ENCODE measurements at places on chromosomes 3 and 15.
A peak's percentile ranks its signal among the peaks of the same experiment; 100 is the strongest.

DNA sequence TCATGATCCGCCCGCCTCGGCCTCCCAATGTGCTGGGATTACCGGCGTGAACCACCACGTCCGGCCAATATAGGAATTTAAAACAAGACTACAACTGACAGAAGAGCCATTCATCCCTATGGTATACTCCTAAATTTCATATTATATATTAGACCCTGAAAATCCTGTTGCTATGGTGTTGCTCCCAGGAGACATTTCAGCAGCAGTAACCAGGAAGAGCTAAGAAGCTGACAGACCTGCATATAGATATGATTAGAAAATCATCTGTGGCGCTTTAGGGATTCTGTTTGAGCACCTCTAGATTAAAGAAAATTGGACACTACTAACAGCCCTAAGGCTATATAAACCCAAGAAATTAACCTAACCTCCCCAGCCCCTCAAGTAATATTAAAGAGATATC is 38.8 kb downstream of the TBL1XR1 start:
- no peak for DNase-seq

DNA sequence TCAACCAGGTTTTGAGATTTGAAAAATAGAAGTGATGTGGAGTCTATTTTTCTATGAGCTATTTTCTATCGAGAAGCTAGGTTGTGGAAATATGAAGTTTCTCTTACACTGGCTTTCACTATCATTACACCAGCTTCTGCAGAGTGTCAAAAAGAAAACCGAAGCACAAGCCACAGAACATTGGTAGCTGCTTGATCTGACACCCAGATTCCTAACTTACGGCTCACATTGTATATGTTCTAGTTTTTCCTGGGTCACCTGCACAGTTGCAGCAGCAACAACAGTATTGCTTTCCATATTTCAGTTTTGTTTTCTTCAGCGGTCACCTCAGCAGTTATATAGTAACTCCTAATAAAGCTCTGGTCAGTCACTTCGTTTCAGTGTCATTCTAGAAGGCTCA is 790.1 kb downstream of the PLOD2 start:
- no peak for DNase-seq

GRCh38 chr3:181701096-181701495 is 10.6 kb upstream of the SOX2 start:
- DNase-seq, result no peak

GRCh38 chr15:94692710-94693109 is 461.3 kb downstream of the MCTP2 start:
- DNase-seq, result no peak

DNA sequence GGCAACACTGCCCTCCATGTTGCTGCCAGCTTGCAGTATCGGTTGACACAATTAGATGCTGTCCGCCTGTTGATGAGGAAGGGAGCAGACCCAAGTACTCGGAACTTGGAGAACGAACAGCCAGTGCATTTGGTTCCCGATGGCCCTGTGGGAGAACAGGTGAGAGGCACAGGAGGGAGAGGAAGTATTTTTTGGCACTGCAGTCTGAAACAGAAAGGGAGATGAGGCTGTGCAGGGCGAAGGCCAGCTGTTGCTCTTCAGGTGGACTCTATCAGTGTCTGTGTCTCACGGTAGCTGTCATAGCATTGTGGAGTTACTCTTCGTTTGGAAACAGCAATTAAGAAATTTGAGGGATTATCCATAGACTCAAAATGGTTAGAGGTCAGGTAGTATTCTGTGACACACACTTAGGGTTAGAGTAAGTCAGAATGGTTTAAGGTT is 8.0 kb downstream of the NFKBIZ start:
- no peak for DNase-seq

- no peak for DNase-seq
Measured at GRCh38 chr15:86446253-86446640, 366.6 kb downstream of the AGBL1 start.

DNA sequence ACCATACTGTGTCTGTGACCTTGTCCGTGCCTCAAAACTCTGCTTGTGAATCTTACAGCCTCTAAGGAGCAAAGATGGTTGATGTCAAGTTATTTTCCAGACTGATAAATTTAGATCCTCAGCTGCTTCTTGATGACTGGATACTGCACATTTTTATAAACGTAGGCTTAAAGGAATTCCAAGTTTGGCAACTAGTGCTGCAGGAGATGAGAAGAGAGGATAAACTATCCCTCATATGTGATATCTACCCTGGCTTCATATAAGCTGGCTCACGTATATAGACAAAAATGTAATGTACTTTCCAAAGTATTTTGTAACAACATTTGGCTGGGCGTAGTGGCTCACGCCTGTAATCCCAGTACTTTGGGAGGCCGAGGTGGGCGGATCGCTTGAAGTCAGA is 89.6 kb downstream of the GMPS start:
- no peak for DNase-seq

DNA sequence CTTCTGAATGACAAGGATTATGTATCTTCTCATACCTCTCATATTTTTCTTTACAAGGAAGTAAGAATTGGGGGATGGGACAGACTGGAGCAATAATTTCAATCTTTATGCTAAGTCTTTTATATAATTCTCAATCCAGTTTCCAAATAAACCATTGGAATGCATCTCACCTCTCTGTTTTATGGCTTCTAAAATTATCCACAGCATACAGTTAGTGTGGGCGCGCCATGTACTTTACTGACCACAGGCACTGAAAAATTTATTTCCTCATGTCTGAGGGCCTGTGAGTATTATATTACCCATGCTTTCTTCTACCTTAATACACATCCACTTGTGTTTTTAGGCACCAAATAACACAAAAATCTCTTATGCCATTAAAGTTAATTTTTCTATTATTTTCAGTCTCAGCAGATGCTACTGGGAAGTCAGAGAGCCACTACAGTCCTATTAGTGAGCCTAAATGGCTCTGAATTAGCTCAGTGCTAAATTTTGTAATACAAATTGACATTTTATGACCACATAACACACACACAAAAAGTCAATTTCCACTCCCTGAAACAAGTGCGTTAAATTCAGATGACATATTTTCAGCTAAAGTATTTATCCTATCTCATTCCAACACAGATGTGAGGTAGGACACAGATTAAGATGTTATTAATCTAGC is 39.3 kb downstream of the SLITRK3 start:
- DNase-seq, result no peak

GRCh38 chr15:31214864-31215489 is 111.7 kb upstream of the KLF13 start:
- peak; percentile 84 for DNase-seq

DNA sequence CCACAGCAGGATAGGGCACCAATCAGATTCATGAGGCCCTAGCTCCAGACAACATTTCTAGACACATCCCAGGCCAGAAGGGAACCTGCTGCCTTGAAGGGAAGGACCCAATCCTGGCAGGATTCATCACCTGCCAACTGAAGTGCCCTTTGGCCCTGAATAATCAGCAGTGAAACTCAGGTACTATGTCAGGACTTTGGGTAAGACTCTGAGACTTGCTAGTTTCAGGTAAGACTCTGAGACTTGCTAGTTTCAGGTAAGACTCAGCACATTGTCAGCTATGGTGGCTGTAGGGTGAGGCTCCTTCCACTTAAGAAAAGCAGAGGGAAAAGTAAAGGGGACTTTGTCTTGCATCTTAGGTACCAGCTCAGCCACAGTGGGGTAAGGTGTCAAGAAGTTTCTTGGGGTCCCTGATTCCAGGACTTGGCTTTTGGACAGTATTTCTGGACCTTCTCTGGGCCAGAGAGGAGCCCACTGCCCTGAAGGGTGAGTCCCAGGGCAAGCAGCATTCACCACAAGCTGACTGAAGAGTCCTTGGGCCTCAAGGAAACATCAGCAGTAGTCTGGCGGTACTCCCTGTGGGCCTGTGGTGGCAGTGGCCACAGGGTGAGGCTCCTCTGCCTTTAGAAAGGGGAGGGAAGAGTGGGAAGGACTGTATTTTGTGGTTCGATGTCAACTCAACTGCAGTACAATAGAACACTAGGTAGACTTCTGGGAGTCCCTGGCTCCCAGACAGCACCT is 13.7 kb upstream of the COL8A1 start:
- DNase-seq, result no peak

GRCh38 chr15:70856177-70856883 is 2.4 kb upstream of the LARP6 start:
- no peak for DNase-seq

DNA sequence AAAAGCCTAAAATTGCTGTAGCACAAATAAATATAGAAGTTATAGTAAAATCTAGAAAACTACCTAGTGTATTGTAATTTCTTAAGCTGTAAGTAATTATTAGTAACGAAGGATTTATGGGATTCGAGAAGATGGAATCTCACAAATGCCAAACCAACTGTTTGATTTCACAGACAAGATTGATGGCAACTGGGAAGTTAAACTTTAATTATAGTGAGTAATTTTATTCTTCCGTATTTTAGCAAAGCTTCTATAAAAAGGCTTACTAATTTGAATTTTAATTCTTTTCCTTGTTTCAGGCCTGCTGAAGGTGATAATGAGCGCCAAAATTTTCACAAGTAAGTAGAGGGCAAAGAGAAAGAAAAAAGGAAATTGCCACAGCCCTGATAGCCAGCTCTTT is 36.6 kb downstream of the GATM start:
- no peak for DNase-seq

DNA sequence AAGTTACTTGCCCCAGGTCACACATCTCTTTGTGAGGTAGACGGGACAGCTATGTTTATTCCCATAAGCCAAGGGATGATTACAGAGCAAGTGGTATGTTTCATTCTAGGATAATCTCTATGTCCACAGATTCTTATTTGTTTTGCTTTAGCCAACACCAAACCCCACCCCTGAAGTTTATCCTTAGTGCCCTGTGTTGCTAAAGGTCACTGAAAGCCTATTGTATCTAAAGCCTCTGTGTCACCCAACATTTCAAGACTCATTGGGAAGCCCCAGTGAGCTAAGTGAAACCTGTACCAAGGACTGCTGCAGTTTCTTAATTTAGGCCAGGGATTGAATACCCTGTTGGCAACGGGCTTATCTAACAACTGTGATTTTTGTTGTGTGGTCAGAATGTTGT is 135.6 kb downstream of the ADAMTS9 start:
- no peak for DNase-seq

- DNase-seq, result no peak
Measured at GRCh38 chr3:106688464-106688863, 688.8 kb upstream of the CCDC54 start.

- DNase-seq, result peak; percentile 70
Measured at GRCh38 chr3:48516571-48516970, 12.6 kb upstream of the SHISA5 start.

DNA sequence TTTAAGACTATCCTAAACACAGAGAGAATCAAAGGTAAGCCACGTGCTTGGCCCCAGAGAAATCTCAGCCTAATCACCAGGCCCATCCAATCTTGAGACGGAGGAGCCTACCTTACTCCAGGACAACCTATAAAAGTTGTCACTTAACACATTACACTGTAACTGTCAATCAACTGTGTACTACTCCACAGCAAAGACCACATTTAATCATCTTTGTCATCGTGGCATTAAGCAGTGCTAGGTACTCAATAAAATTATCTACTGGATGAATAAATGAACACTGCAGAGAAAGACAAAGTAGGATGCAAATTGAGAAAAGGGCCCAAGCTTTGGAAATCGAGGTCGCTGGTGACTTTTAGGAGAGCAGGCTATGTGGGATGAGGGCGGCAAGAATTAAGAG is 466.7 kb downstream of the SHQ1 start:
- no peak for DNase-seq

DNA sequence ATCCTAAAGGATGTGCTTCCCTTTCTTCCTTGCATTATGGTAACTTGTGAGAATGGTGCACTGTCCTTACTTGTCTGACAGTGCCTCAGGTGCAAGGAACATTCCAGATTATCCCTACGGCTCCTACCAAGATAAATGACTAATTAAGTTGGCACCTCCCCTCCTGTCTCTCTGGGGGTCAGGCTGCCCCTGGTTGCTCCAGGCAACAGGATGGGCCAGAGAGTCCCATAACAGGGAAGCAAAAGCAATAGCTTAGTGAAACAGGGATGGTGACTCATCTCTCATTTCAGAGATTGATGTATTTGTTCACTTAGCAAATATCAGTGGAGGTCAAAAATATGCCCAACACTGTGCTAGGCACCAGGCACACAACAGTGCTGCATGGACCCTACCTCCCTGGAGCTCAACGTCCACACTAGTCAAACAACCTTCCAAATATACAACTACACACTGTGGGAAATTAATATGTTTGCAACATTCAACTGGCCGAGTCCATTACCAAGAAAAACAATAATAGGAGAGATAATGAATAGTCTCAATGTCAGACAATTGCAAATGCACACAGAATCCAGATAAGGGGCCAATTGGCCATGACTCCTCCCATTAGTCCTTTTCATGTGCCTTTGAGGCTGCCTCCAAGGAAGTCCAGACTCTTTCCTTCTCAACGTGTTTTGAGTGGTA is 249.0 kb downstream of the TLE3 start:
- no peak for DNase-seq

DNA sequence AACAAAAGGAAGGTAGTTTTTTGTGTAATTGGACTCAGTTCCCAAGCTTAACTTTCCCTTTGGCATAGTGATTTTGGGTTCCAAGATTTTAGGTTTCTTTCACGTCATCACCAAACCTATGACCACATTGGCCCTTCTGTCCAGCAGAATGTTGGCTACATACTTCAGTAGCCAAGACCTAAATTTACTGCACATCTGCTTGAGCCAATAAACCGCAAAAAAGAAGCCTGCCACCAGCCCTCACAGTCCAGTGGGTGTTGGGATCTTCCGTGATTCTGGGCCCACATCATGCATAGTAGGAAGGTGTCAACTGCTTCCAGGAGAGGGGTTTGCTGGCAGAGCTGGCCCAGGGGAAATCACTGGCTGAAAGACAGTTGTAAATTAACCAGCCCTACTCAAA is 57.6 kb upstream of the LIPC start:
- DNase-seq, result no peak

DNA sequence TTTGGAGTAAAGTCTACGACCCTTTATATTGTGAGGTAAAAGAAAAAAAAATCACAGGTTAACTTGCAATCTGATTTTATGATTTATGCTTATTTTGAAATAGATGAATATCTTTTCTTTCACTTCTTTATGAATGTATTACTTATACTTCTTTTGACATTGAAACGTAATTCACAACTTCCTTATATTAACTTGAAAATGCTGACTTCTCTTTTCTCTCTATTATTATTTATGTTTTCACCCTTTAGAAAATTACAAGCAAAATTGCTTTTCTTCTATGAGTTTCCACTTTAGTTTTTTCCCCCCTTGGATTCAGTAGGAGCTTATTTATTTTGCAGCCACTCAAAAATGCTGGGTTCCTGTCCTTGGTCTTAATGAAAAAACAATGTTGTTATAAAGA is 25.4 kb downstream of the ACP3 start:
- no peak for DNase-seq

DNA sequence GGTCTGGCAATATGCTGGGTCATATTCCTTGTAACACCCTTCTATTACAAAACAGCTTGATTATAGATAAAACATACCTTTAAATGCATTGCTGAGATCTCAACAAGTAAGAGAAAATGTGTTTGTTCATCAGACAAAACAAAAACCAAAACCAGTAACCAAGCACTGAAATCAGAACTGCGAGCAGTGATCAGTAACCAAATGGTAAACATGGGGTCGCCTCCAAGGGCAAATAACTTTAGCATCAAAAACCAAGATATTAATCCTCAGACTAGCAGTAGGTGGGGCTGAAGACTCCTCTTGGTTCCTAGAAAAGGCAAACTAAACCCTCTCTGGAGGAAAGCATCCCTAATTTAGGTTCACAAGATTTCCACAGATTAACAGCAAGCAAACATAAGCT is 6.6 kb upstream of the HESX1 start:
- DNase-seq, result no peak

GRCh38 chr15:81337713-81338157 is 13.8 kb upstream of the STARD5 start:
- DNase-seq, result no peak
